GM04504 (cell line): ENCODE measurements at places on chromosomes 2 and 18.

DNA sequence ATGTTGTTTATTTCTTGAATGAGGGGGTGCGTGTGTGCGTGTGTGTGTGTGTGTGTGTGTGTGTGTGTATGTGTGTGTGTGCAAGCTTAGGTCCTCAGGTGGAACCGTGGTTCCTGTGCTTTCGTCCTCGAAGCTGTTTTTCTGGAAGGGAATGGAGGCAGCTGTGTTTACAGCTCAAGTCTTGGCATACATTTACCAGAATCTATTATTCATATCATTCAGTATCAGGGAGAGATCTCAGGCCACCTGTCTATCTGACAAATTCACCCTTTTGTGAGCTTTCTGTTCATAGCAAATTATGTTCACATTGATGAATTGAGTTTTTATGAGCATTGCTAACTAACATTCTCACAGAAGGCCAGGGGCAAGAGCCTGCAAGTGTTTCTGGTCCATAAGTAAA, 550.4 kb downstream of the ARHGAP15 start:
- no peak for DNase-seq

- no peak for DNase-seq
Observed at GRCh38 chr2:201327678-201328077, 29.5 kb downstream of the FLACC1 start.

GRCh38 chr2:232203936-232204335, 174.6 kb upstream of the ALPP start:
- DNase-seq: no peak

DNA sequence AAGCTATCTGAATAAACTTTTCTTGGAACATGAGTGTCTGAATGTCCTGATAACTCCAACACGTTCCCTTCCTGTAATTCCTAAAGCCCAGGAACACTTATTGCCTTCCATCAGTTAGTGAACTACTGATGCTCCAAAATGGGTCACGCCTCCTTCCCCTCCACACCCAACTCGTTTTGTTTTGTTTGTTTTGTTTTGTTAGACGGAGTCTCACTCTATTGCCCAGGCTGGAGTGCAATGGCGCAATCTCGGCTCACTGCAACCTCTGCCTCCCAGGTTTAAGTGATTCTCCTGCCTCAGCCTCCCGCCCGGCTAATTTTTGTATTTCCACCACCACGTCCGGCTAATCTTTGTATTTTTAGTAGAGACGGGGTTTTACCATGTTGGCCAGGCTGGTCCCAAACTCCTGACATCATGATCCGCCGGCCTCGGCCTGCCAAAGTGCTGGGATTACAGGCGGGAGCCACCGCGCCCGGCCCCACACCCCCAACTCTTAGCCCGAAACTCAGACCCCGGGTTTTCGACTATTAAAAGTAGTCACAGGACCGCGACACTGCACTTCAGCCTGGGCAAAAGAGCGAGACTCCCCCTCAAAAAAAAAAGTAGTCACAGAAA, 774 bp downstream of the IER3IP1 start:
- DNase-seq: no peak

GRCh38 chr2:194304191-194304590, 1352.8 kb upstream of the SLC39A10 start:
- no peak for DNase-seq

DNA sequence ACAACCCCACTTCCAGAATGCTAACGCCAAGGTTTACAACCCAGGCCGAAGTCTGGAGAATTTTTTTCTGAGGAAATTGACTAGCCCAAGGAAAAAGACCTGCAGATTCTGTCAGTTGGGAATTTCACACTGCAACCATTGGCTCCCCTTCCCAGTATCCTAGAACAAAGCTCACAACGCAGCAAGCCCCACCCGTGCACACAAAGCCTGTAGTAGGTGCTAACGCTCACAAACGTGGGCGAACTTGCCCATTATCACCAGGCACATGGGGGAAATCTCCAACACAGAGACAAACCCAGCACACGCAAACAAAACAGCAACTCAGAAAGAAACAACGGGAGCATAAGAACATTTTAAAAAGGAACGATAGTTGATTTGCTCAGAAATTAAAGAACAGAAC, 265.1 kb downstream of the EIPR1 start:
- no peak for DNase-seq

DNA sequence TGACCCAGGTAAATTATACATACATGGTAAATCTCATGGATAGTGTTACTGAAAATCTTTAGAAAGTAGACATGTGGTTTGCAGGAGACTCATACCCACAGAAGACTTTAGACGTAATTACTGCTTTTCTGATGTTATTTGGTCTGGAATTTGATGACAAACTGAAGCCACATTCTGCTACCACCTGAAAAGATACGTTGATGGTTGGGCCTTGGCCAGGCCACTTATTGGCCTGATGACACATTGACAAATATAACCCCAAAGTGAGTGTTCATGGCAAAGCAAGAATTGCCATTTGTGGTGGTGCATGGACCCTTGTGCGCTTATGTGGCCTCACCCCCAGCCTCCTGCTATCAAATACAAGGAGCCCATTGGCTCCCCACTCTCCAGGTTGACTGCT, 155.6 kb downstream of the METTL4 start:
- DNase-seq: no peak

DNA sequence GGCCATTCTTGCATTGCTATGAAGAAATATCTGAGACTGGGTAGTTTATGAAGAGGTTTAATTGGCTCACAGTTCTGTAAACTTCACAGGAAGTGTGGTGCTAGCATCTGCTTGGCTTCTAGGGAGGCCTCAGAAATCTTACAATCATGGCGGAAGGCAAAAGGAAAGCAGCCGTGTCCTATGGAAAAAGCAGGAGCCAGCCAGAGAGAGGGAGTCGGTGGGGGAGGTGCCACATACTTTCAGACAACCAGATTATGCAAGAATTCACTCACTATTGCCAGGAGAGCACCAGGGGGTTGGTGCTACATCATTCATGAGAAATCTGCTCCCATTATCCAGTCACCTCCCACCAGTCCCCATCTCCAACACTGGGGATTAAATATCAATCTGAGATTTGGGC, 64.1 kb downstream of the CPS1 start:
- no peak for DNase-seq
